Heart left ventricle (tissue), 16 donors: ENCODE measurements at places on chromosomes 7 and 10. TPM values are rescaled to one million over a fixed set of nuclear protein-coding genes. Genes with fewer than 3 reads are reported as not detected.

DGKI gene
- polyA plus RNA-seq: 0.42 TPM

HABP2 gene
- polyA plus RNA-seq: not detected

GRCh38 chr10:72702868-72703581 lies 11.1 kb downstream of the MCU start:
- no peaks in the 10 kb centered on the region for H3K27me3 ChIP-seq
- no peaks in the 10 kb centered on the region for H3K36me3 ChIP-seq
- no peak for DNase-seq

- no peaks in the 10 kb centered on the region for H3K36me3 ChIP-seq
- DNase-seq: no peak
- H3K4me3 ChIP-seq: no peak overlapping the region
- H3K27me3 ChIP-seq: no peaks in the 10 kb centered on the region
- H3K27ac ChIP-seq: no peak overlapping the region
- H3K4me1 ChIP-seq: peaks cover 52% of the 10 kb centered on the region
These were observed 5.0 kb downstream of the PRKAG2 start for GRCh38 chr7:151871904-151872303.

DNA sequence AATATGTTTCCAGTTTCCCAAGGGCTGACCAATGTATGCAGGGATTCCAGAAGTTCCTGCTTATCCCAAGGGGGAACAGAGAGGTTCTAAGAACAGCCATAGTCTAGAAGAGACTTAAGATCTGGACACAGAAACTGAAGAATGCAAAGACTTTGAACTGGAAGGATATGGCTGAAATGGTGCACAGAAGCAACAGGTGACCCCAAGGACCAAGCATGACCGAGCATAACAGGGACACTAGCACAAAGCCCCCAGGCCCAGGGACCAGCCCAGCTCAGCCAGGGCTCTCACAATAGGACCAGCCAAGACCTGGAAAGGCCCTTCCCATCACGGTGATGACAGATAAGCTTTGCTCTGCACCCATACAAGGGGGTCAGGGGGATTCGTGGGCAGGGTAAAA lies 213.0 kb upstream of the KMT2E start:
- no peaks in the 10 kb centered on the region for H3K4me1 ChIP-seq
- peaks cover 7% of the 10 kb centered on the region for H3K27me3 ChIP-seq
- no peak overlapping the region for H3K27ac ChIP-seq
- no peak for DNase-seq
- H3K4me3 ChIP-seq: no peak overlapping the region
